Activated CD4-positive, alpha-beta T cell treated with anti-CD3 and anti-CD28 coated beads for 36 hours (primary cell): ENCODE measurements at places on chromosomes 3 and 15. TPM values are rescaled to one million over a fixed set of nuclear protein-coding genes. Genes with fewer than 3 reads are reported as not detected.

GRCh38 chr3:149623824-149624223 lies 34.0 kb downstream of the WWTR1 start:
- no peak for DNase-seq

DNA sequence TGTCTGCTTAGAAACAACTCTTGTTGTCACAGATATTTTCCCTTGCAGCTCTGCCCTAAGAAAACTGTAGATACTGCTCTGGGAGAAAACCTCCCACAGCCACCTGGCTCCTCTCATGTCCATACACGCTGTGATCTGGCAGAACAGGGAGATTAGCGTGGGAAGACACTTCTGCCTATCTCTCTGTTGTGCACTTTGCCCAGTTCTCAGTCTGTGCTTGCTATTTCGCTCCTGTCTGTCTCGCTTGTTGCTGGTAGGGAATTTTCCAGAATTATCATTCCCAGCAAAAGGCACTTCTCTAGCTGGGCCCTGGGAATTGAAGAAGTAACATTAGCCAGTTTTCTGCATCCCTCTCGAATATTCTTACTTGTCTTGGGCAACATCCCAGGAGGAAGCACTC lies 8.1 kb upstream of the GATM start:
- DNase-seq, result no peak

DNA sequence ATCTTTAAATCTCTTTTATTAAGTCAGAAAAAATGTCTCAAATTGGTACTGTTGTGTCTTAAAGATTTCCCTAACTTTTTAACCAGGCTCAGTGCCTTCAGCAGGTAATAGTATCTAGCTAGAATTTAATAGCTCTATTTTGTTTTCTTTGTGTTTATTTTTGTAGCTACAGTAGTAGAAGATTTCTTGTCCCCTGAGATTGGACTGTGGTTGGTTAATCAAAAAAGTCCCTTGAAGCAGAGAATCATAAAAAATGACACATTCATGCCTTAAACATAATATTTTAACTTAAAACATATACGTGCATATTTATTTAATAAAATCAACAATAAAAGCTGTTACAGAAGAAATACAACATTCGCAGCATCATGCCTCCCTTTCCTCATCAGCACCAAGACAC lies 102.8 kb downstream of the EEFSEC start:
- DNase-seq, result no peak

DNA sequence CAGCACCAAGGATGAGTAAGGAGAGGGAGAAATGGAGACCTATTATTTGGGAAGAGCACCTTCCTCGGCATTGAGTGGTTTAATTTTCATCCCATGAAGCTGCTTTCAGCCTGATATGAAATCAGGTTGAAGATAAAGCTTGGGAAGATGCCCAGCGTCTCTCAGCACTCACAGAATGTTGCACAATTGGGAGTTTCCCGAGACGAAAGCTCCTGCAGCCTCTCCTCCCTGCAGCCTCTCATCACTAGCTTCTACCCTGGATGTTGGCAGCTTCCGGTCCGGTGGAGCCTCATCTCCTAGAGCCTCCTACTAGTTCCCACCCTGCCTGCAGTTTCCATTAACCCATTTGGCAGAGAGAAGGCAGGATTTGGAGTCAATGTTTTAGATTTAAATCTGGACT lies 40.3 kb downstream of the EDEM1 start:
- no peak for DNase-seq

DNA sequence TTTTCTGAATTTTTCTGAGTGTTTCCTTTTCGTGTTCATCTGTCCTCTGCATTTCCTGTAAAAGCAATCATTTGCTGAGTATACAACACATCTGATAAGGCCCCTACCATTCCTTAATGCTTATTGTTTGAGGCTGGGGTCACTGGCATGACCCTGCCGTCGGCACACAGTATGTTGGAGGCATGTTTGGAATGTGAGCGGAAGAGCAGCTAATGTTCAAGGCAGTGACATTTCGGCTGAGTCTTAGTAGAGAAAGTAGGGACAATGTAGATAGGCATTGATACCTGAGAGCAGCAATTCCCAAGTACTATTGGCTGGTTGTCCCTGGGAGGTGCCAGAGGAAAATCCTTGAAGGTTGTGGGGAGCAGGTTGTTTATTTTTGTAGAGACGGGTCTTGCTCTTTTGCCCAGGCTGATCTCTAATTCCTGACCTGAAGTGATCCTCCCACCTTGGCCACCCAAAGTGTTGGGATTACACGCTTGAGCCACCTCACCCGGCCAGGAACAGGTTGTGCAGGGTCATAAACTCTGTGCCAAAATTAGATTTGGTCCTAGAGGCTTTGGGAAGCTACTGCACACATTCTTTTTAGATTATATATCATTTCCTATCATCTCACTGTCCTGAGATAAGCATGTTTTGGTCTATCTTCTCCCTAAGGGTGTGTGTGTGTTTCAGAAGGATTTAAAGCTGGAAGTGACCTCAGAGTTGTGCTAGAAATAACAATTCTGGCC lies 13.5 kb downstream of the PTPN23 start:
- DNase-seq, result no peak

GRCh38 chr3:42090973-42091731 lies at the start of gene TRAK1:
TSS of gene TRAK1 (plus strand) at chr3:42091357. CDS start at chr3:42091470, 113 bp downstream.
- no peak for DNase-seq

The ALDH1A2 gene
- not detected for total RNA-seq

GRCh38 chr3:133996251-133996661 lies 33.5 kb downstream of the SLCO2A1 start:
- no peak for DNase-seq

- DNase-seq, result no peak
Observed at GRCh38 chr15:82549199-82549665, 9.0 kb upstream of the RPS17 start.

The ZNF662 gene
- total RNA-seq, result 1.3 TPM

The EOMES gene
- total RNA-seq, result 0.25 TPM

- DNase-seq, result no peak
Observed at GRCh38 chr3:29755416-29755815, 474.5 kb downstream of the RBMS3 start.

The UNC13C gene
- total RNA-seq, result not detected

- DNase-seq, result peak; percentile 20
Observed at GRCh38 chr3:66037330-66037985, 1.3 kb downstream of the MAGI1 start.

GRCh38 chr3:176939022-176939817 lies 258.1 kb downstream of the TBL1XR1 start:
- peak; percentile 54 for DNase-seq

DNA sequence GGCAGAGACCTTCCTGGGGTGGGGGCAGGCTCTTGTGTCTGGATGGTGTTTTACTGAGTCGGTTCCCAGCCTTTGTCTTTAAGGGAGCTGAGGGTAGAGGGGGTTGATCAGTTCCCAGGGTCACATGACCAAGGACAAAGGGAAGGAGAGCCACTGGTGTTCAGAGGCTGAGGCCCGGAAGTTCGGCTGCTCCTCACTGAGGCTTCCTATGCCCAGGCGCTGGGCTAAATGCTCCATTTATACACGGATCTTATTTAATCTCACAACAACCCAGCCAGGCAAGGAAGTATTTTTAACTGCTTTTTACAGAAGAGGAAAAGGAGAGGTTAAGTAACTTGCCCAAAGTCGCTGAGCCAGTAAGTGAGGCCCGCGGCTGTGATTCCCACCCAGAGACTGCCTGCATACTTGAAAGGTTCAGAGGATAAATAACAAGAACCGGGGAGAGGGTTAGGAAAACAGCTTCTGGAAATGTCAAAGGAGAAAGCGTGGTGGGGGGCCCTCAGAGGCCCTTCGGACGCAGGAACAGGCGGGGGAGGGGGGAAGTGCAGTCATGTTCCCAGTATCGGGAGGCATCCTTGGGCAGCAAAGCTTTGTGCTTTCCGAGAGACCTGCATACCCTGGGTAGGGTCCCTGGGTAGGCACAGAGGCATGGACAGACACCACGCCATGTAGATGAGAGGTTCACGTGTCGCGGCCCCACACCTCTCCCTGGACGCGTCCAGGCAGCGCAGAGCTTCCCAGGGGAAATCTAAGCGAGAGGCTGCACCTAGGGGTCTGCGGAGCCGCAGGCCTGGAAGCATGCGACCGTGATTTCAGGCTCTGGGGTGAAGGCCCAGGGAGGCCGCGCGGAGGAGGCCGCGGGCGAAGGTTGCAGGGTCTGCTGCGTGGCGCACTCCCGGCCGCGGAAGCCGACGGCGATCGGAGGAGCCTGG lies 21.3 kb downstream of the EPHB3 start:
- DNase-seq, result no peak

The ASB14 gene
- total RNA-seq, result not detected

The ECE2 gene
- total RNA-seq, result not detected

GRCh38 chr3:67661089-67661488 lies 6.7 kb upstream of the SUCLG2 start:
- no peak for DNase-seq

GRCh38 chr15:31499953-31500765 lies 173.5 kb downstream of the KLF13 start:
- no peak for DNase-seq

DNA sequence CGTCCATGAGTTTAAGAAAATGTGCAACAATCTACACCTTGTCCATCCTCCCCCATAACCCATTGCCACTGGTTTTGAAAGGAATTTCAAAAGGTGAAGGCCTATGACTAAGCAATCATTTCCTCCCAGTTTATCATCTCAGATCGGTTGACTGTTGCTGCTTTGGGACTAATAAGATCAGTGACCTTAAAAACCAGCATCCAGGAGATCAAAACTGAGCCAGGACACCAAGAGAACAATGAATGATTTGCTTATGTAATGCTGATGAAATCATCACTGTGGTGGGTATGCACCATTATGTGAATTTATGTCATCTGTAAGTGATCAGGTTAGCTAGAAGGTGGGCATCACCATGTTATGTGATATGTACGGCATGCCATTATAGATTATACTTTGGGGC lies 195.5 kb downstream of the SSR3 start:
- DNase-seq, result no peak

GRCh38 chr15:70267306-70267705 lies 169.6 kb upstream of the TLE3 start:
- DNase-seq, result no peak

GRCh38 chr3:171491361-171491760 lies 31.2 kb upstream of the TNIK start:
- DNase-seq, result no peak

DNA sequence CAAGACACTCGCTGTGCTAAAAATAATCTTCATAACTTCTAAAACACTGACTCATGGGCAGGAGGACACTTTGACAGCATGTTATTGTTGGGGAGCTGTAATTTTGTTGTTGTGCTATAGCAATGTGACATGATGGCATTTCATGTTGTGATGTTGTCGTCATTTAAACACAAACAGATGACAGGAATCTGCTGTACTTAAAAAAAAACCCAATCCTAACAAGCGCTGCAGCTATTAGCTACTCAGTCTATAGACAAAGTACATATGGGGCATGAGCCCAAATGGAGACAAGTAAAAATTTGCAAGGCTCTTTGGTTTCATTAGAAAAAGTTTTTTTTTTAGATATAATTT lies 828 bp upstream of the ATOSA start:
- DNase-seq, result no peak

GRCh38 chr3:13189639-13190377 lies 116.6 kb upstream of the IQSEC1 start:
- DNase-seq, result peak; percentile 27

DNA sequence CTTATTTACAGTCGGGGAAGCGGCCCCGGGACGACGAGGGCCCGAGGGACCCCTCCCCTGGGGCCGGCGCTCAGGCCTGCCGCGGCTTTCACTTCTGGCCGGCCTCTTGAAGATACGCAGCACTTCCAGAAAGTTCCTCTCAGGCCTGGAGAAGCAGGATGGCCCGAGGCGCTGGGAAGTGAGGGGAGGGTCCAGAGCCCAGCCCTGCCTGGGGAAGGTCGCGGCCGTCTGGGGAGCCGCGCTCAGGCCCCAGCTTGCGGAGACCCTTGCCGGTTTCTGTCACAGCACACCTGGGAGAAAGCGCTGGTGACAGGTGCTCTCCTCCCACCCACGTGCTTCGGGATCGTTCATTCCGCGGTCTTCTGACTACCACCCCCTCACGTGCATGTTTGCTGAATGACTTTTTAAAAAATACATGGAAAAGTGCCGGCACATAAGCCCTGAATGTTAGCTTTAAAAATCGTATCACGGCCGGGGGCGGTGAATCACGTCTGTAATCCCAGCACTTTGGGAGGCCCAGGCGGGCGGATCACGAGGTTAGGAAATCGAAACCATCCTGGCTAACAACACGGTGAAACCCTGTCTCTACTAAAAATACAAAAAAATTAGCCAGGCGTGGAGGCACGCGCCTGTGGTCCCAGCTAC lies 727 bp upstream of the TM2D3 start:
- peak; percentile 41 for DNase-seq

DNA sequence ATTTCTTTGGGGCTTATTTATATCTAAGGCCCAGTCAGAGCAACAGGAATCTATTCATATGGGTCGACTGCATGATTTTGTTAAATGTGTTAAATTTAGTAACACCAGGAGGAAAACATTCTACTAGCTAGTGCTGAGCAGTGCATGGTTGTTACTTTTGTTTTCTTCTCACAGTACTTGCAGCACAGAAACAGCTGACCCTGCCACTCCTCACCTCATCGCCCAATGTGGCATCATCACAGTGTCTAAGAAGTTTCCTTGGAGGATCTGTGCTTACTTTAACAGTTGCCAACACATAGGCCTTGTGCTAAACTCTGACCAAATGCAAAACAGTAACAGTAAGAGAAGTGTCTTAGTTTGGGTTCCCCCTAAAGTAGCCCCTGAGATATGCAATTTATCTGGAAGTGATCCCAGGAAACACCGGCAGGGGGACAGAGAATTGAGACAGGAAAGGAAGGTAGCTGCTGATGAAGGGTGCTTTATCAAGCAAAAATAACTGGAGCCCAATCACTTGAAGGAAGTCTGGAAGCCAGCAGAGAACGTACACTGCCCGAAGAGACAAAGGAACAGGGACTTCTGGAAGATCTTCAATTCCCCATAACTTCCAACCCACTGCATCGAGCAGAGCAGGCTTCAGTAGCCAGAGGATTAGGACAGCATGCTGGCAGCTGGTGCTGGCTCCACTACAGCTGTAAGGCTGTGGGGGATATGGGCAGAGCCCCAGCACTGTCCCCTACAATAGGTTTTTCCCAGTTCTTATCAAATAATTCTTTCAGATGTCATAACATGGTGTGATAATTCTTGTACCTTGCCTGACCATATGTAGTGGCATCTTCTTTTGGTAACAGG lies 36.0 kb upstream of the ULK4 start:
- DNase-seq, result peak; percentile 19

- DNase-seq, result no peak
Observed at GRCh38 chr15:68469162-68470048, 37.4 kb upstream of the ITGA11 start.

The SMARCC1 gene
- total RNA-seq, result 130 TPM

DNA sequence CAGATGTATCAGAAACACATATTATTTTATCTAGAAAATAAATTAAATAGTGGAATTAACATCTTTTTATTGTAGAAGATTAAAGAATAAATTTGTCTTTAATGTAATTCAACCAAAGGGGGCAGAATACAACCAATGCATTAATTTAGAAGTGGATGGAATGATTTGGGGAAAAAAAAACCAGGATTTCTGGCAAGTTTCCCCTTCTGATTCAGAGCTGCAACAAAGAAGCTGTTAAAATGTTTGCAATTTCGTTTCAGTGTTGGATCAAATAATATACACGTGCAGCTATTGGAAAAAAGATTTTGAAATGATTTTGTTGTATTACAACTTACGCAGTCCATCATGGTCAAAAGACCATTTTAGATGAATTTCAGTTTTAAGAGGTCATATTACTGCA lies 71.6 kb upstream of the ZNF280D start:
- DNase-seq, result no peak
